ENCODE measurements at places on chromosomes 3 and 15.

- no peak for DNase-seq
Observed at GRCh38 chr15:67792250-67792942, 32.9 kb upstream of the SKOR1 start.

- no peak for DNase-seq
Observed at GRCh38 chr3:107685383-107685782, 162.6 kb downstream of the BBX start.

DNA sequence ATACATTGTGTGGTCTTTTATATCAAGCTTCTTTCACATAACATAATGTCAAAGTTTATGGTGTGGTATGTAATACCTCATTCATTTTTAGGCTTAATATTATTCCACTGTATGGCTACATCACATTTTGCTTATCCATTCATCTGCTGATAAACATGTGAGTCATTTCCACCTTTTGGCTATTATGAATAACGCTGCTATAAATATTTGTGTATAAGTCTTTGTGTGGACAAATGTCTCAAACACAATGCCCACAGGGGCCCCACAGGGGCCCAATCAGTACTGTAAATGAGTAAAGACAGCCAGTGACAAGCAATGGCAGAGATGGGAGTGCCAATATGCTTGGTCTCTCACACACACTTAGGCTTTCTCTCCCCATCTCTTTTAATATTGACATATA lies 54.2 kb downstream of the PIK3R4 start:
- DNase-seq = no peak

DNA sequence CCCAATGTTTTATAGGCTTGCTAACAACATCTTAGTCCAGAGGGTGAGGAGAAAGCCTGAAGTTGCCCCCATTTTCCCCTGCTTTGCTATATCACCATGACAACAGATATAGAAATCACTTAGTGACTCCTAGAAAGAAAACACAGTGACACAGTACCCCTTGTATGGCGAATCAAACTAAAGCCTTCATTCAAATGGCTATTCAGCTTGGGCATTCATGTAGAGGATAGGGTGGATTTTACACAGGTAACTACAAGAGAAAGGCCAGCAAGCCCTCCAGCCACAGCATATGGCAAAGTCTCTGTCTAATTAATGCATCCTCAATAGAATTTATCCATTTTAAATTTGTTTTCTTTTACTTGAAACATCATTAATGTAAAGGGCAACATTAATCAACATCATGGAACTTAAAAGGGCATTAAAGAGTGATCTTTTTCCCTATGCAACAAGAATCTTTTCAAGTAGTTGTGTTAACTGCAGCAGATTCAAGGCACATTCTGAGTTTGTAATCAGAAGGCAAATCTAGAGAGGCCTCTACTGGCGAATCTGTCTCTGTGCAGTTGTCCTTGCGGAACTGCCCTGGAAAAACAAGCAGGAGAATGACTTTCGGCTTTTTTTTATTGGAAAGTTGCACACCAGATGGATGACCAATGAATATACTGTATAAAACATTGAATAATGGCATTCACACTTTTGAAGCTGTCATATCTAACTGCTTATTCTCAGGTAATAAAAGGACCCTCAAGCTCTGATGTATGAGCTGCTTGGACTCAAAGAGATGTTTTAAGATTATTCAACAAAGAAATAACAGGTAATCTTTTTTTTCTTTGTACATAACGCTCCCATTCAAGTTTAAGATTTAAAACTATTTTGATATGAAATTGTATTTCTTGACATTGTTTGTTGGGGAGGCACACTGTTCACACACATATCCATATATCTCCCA lies 621.7 kb upstream of the AGTR1 start:
- no peak for DNase-seq

DNA sequence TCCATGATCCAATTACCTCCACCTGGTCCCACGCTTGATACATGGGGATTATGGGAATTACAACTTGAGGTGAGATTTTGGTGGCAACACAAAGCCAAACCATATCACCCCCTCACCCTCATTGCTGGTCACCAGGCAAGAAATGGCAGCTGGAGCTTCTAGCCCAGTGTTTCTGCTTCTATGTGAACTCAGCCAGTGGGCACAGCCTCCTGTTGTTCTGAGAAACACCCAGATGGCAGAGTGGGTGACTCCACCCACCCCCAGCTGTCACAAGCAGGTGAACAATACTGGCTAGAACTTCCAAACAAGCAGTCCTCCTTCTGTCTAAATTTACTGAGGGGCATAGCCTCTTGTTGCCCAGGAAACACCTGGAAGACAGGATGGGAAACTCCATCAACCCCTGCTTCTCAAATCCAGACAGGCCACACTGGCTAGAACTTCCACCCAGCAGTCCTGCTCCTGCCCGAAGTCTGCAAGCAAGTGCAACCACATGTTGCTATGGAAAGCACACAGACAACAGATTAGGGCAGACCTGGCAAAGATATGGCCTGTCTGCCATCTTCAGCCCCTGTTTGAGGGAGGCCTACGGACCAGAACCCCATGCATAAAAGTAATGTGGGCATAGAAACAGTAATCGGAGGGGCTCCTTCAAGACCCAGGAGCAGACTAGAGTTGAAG lies 114.1 kb downstream of the DTWD1 start:
- DNase-seq = no peak

Data from activated T-cell treated with anti-CD3 and anti-CD28 coated beads for 4 hours (primary cell).